ENCODE measurements at places on chromosomes 7 and 10.

DNA sequence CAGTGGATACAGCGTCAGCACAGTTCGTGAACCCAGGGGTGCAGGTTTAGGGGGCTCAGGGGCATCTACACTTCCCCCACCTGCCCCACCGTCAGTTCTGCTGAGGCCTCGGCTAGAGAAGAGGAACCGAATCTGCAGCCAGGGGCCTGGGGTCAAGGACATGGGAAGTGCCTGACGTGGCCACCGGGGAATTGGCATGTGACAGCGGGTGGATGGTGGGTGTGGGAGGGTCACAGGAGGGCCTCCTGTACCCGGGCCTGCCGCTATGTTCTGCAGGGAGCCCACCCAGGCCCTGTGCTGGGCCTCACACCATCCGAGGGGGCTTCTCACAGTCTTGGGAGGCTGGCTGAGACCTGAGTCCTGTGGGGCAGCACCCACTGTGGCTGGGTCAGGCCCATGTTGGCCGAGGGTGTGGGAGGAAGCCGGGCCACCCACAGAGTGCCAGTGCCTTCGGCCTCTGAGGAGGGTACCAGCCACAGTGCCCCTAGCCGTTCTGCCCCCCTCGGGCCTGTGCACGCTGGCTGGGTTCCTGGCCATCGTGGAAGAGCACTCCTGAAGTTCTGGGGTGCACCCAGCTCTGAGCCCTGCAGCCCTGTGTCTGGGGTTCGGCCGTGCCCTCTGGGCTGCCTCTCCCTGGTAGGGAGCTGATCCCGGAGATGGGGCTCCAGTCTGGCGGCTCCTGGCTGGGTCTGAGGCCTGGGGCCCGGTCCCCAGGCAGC is 5.9 kb downstream of the TTYH3 start:
- DNase-seq, result no peak

- no peak for DNase-seq
These were observed 35.8 kb downstream of the ELFN1 start for GRCh38 chr7:1705856-1706255.

DNA sequence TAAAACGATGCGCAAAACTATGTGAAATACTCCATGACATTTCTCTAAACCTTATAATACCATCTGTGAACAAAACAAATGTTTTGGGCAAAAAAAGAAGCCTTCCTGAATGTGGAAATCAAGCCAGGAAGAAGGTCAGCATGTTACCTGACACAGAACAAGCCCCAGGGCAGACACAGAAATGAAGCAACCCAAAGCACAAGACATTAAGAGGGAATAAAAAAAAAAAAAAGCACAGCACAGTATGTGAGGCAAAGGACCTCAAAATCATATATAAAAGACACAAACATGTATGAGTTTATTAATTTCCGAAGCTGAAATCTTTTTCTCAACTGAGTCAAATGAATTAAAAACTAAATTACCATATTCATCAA is 161.8 kb downstream of the SKIDA1 start:
- DNase-seq, result no peak

DNA sequence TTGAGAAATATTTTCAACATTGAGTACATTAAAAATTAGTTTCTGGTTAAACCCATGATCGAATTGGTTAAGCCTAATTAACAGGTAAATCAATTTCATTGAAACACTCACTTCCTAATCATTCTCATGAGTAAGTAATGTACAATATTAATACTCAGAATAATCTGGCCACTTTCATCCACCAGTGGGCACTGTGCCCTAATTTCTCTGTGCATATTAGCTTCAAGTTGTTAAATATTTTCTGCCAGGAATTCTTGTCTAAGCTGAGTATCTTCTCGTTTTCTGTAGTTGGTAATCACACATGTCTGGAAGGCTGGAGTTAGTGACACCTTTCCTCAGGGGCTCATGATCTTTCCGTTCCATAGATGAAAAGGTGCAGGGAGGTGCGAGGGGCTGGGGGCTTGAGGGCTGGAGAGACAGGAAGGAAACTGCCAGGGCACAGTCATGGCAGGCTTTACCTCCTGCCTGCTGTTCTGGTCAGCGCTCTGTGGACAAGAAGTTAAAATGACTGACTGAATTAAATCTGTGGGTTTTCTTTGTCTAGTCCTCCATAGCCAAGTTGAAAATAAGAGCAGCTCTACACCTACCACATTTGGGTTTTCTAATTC is 71.9 kb downstream of the WIPF3 start:
- DNase-seq, result peak; percentile 8

DNA sequence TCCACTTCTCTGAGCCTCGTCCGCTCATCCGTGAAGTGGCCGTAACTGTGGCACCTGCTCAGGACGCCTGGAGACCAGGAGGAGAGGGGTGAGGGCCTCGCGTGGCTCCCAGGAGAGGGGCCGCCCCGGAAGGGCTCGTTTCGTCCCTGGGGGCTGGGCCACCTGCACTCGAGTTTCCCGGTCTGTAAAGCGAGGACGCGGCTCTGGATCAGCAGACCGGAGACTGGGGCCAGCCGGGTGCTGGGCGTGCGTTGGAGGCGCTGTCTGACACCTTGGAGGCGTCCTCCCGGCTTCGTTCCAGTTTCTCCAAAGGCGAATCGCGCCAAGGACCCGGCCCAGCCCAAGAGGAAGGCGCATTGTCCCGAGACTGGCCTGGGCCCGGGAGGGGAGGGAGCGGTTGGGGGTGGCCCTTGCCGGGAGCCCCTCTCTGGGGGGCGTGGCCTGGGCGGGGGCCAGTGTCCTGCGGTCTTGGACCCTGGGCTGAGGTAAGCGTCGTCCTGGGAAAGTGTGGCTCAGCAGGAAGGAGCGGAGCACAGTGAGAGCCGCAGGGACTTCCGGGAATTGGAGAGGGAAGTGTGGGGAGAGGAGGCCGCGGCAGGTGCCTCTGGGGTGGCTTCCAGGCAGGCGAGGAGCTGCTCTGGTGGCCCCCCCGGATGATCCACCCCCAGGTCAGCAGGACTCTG is 89.6 kb downstream of the FOXL3 start:
- no peak for DNase-seq

GRCh38 chr10:50561266-50561665 is 62.5 kb downstream of the SGMS1 start:
- no peak for DNase-seq

DNA sequence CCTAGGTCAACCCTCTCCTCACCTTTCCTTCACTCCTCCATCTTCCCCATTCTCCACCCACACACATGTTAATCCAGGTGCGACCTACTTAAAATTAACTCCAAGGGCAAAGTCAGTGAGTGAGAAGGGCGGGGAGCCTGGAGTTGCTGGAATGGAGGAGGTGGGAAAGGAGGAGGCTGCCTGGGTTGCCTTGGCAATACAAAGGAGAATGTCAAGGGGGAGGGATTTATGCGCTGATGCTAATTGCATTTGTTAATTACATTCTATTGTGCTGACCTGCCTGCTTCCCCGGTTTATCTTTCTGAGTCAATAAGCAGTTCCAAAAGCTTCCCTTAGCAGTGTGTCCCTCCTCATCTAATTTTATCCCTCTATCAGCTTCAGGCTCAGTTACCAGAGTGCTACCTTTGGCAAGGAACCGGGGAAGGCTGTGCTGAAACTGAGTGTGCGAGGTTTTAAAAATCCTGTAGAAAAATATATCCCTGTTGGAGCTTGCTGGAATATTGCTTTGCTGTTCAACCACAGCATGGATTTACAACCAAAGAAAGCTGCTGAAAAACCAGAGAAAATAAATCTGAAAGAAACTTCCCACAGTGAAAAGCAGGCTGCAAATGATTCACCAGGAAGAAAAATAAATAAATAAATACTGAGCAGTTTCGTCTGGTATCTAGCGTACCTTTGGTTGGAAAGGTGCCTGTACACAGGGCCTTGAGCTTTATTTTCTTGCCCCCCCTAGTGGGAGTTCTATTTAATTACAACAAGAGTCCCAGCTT is 113.2 kb upstream of the DGKB start:
- DNase-seq, result no peak

DNA sequence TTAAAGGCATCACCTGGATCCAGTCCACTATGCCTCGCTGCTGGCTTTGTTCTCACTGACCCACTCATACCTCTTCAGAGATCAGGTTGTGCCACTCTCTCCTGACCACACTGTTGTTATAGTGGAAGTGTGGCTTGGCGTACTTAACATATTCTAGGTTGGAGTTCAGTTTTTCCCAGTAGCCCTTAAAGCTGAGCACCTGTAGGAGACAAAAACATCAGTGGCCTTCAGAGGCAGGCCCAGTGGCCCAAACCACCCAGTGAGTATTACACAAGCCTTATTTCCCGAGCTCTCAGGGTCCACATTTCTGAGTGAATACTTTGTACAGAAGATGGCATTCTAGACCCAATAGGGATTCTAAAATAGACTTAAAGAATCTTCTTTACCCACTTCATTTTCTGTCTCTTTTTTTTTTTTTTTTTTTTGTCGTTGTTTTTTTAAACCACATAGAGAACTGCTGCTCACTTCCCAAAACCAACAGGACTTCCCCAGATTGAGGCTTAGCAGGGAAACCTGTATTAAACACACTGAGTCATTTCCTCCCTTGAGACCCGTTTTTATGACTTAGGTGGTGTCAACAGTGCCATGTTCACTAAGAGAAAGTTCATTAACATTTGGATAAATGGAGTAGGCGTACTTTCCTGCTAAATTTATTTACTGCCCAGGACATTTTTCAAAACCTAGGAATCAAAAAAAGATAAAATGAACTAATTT is 85.8 kb downstream of the GSAP start:
- DNase-seq, result no peak

GRCh38 chr10:35938160-35938559 is 296.1 kb upstream of the FZD8 start:
- DNase-seq, result no peak

GRCh38 chr7:151135525-151135845 is 32.0 kb downstream of the GBX1 start:
- no peak for DNase-seq

GRCh38 chr10:35890676-35891495 is 248.8 kb upstream of the FZD8 start:
- no peak for DNase-seq

DNA sequence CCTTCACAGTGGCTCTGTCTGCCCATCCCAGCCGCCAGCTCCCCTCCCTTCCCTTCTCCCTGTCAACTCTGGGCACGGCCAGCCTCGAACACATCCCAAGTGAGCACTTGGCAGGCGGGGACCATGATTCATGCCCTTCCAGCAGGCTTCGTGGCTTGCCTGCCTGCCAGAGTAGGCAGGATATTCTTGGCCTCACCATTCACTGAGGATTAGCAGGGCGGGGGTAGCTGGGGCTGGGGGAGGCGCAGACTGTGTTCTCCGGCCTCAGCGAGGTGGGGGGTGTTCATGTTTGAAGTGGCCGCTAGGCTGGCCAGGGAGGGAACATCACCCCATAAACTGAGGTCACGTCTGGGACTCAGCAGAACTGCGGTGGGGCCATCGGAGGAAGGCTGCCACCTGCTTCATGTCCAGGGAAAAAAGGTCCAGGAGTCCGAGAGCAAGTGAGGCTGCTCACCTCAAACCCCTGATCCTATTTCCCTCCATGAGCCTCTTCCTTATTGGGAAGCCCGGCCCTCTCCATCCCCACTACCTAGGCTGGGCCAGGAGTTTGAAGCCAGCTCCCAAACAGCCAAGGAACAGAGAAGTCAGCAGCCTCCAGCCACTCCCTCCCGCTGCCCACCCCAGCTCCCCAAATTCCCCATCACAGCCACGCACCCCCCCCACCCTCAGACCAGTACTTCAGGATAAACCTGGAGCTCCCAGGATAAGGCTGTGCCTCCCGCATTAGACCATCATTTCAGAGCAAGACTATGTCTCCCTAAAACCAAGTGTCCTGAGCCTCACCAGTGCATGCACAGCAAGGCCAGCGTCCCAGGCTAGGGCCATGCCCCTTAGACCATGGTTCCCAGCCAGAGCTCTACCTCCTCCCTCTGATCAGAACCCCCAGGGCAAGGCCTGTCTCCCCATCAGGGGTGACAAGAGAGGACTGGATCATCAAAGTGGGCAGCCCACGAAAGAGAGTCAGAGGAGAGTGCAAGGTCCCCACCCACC is 42.8 kb upstream of the RABGEF1 start:
- no peak for DNase-seq

- no peak for DNase-seq
These were observed 200.1 kb upstream of the CELF2 start for GRCh38 chr10:10817609-10818008.

- no peak for DNase-seq
These were observed 268.4 kb upstream of the NPVF start for GRCh38 chr7:25496476-25497368.

DNA sequence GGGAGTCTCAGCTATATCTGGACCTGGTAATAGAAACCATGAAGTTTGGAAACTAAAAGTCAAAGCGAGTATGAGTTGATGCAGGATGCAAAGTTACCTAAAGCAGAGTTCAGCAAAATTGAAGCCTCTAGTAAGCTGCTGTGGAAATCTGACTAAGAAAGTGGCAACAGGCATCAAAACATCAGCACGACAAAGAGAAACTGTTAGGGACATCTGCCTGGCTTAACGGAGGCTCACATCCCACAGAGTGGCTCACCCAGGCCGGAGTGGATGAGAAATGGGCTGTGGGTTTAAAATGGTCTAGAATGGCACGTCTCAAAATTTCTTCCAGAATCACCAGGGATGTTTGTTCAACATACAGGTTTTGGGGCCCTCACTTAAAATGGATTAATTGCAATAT is 164.1 kb upstream of the NPY start:
- DNase-seq, result no peak

GRCh38 chr7:111363099-111363498 is 199.2 kb downstream of the IMMP2L start:
- DNase-seq, result no peak
